ENCODE measurements at places on chromosomes 6 and 20. TPM values are rescaled to one million over a fixed set of nuclear protein-coding genes. Genes with fewer than 3 reads are reported as not detected.
A peak's percentile ranks its signal among the peaks of the same experiment; 100 is the strongest.

DNA sequence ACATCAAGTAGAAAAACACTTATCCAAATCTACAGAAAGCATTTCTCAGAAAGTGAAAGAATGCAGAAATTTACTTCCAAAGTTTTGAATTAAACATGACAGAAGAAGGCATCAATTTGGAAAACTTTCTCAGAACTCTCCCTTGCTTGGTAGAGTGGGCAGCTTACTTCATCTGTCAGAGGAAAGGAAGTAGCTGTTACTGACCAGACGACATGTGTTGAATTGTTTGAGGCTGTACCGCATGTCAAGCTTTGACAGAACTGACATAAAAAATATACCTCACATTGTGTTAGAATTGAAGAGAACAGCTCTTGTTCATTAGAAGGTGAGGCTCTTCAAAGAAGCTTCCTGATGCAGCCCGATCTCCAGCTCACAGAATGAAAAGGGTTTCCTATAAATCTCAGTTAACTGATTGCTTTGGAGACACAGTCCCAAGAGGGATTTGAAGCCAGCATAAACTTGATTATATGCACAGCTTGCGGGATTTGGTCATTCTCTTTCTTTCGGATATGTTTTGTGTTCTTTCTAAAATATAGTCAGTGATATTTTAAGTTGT, 190.7 kb downstream of the PLCB1 start:
- DNase-seq, result no peak
- H3K4me1 ChIP-seq, result no peaks in the 10 kb centered on the region
- no peaks in the 10 kb centered on the region for H3K36me3 ChIP-seq
- H3K27ac ChIP-seq, result no peak overlapping the region
- no peaks in the 10 kb centered on the region for H3K27me3 ChIP-seq

GRCh38 chr6:169365567-169366257, 112.1 kb upstream of the THBS2 start:
- DNase-seq, result no peak
- H3K4me1 ChIP-seq, result no peaks in the 10 kb centered on the region

The TSPO2 gene
- total RNA-seq, result not detected

GRCh38 chr6:14670806-14671205, 553.2 kb downstream of the CD83 start:
- peaks cover 11% of the 10 kb centered on the region for H3K4me1 ChIP-seq
- no peak for DNase-seq
- H3K27ac ChIP-seq, result no peak overlapping the region
- no peaks in the 10 kb centered on the region for H3K36me3 ChIP-seq

DNA sequence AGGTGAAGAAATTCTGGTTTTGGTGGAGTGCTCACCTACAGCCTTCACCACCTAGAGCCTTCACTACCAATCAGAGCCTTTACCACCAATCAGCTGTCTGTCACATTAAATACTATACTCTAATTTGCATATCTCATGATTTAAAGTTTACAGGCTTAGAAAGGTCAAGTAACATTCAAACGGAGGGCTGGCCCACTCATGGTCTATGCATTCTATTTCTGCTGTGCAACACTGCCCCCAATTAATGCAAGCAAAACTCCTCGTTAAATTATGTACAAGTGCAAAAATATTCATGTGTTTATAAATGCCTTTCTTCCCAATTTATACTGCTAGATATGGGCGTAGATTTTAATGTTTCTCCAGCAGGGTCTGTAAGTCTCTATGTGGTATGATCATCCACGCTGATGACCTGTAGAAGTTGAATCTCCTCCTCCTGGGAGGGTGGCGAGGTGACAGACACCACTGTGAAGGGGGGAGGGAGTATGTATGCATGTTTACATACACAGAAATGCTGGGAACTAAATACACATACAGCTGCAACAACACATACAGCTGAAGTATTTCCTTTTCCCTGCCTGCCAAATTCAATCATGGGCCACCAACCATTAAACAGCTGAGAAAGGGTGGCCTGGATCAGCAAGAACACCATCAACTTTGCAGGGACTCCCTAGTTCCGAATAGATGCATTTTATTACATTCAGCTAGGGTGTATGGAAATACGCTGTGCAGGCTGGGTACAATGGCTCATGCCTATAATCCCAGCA, 13.1 kb downstream of the RRAGD start:
- no peak overlapping the region for H3K4me3 ChIP-seq
- no peaks in the 10 kb centered on the region for H3K27me3 ChIP-seq
- no peaks in the 10 kb centered on the region for H3K36me3 ChIP-seq
- no peak for DNase-seq
- H3K4me1 ChIP-seq, result peaks cover 27% of the 10 kb centered on the region

The SIRPG gene
- total RNA-seq, result not detected

The RGS17 gene
- total RNA-seq, result not detected

The IDH3B gene
- 153 TPM for total RNA-seq

DNA sequence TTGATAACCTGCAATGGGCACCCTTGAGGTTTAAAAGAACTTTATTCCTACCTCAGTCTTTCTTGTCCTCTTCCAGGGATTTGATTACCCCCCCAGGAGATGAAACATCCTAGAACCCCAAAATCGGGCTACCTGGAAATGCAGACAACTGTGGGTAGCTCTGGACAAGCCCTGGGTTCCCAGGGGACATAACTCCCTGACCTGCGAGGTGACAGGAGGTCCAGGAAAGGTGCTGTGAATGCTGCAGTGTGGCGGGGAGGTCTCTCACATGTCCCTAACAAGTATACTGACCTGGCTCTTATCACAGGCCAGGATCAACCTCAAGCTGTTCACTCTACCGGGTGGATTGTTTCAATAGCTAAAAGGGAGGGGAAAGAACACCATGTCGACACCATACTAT, 11.6 kb downstream of the JAG1 start:
- H3K4me1 ChIP-seq, result peaks cover 70% of the 10 kb centered on the region
- DNase-seq, result no peak
- H3K27ac ChIP-seq, result peak overlapping the region; percentile 79
- peaks cover 56% of the 10 kb centered on the region for H3K36me3 ChIP-seq

DNA sequence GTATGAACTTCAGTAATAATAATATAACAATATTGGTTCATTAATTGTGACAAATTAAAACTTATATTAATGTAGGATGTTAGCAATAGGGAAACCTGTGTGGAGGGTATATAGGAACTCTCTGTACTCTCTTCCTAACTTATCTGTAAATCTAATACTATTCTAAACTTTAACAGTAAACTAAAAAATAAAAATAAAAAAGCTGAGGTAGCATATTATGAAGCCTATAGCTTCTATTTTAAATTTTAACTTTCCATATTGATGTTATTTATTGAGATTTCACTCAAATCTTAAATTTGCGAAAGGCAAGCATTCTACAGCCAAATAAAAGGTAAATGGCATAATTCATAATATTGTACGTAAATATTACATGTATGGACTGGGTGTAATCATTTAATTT, 326.4 kb downstream of the MEI4 start:
- no peaks in the 10 kb centered on the region for H3K36me3 ChIP-seq
- H3K27me3 ChIP-seq, result no peaks in the 10 kb centered on the region
- H3K4me3 ChIP-seq, result no peak overlapping the region
- H3K27ac ChIP-seq, result no peak overlapping the region

The UNC93A gene
- total RNA-seq, result not detected

DNA sequence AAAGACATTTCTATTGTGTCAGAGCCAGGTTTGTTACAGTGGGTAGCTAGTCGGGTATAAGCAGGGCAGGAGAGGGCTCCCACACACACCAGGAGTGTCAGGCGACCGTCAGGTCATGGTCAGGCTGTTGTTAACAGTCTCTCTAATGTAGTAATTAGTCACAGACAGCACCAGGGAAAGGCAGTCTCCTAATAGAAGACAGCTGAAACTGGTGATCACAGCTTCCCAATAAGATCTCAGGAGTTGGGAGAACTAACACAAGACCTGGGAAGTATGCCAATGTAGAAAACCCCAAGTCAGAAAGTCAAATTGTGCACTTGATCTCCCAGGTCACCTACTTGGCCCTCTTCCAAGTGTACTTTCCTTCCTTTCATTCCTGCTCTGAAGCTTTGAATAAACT, 53.0 kb upstream of the GPR6 start:
- H3K27me3 ChIP-seq, result peaks cover 5% of the 10 kb centered on the region
- H3K4me3 ChIP-seq, result no peak overlapping the region
- no peak for DNase-seq
